CD4-positive, alpha-beta T cell treated with Interleukin-21 for 1 hour (primary cell): ENCODE measurements at places on chromosomes 3 and 15.

GRCh38 chr15:82398785-82399184 is 30.8 kb upstream of the GOLGA6L9 start:
- DNase-seq: no peak

DNA sequence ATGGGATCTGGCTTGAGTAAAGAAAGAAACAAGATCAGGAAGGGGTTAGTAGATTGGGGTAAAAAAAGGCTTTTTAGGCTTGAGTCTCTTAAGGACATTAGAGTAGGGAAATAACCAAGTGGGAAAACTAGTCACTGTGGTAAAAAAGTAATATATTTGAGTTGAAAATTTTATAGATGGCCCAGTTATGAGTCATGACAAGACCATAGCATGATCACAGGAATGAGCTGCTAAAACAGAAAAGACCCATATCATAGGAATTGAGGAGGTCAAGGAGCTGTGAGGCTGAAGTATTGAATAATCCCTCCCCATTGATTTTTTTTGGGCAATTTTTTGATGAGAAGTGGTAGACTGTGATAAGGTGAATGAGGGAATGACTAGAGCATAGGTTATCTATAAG is 69.2 kb upstream of the TBC1D5 start:
- no peak for DNase-seq

DNA sequence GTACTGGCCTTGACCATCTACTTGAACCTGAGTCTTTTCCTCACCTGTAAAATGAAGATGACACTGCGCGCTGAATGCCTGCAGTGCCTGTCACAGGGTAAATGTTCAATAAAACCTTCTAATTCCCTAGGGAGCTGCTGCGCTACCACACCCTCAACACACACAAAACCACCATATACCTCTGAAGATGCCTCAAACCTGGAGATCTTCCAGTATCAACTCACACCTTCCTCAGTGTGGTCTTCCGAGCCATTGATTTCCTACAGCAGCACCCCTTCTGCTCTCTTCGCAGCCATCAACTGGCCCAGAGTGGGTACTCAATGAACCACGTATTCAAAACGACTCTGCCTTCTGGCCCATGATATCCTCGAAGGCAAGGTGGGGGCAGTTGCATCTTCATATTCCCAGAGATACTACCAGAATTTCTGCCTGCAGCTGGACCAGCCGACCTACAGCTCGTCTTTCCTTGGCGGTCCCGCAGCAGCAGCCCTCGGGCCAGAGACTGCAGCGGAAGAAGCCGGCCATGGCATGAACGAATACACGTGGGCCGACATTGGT is 695 bp downstream of the RPL32 start:
- DNase-seq: no peak

- no peak for DNase-seq
Measured at GRCh38 chr3:122076491-122077292, 21.5 kb downstream of the CD86 start.

DNA sequence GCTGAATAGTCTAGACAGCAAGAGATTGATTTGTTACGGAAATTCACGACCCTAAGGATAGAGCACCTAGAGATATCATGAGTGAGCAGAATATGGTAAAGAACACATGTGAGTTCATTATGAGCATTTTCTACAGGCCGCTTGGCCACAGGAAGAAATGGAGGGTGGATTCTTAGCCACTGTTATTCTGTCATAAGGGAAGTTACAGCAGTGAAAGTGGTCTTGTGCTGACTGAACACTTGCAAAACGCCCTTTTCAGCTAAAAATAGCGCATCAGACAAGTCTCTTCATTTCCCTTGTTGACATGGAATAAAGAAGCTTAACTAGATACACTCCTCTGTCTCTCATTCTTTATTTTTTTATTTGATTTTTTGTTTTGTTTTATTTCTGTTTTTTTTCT is 19.8 kb downstream of the DGKG start:
- no peak for DNase-seq

GRCh38 chr15:42344763-42345162 is 14.5 kb upstream of the CAPN3 start:
- no peak for DNase-seq

- no peak for DNase-seq
Measured at GRCh38 chr3:121514496-121514895, 31.3 kb downstream of the POLQ start.

GRCh38 chr3:32872487-32873382 is 54.9 kb downstream of the TRIM71 start:
- DNase-seq: no peak

- DNase-seq: no peak
Measured at GRCh38 chr3:85007195-85008094, 48.7 kb downstream of the CADM2 start.

GRCh38 chr3:39028546-39028945 is 23.2 kb downstream of the SCN11A start:
- DNase-seq: no peak

DNA sequence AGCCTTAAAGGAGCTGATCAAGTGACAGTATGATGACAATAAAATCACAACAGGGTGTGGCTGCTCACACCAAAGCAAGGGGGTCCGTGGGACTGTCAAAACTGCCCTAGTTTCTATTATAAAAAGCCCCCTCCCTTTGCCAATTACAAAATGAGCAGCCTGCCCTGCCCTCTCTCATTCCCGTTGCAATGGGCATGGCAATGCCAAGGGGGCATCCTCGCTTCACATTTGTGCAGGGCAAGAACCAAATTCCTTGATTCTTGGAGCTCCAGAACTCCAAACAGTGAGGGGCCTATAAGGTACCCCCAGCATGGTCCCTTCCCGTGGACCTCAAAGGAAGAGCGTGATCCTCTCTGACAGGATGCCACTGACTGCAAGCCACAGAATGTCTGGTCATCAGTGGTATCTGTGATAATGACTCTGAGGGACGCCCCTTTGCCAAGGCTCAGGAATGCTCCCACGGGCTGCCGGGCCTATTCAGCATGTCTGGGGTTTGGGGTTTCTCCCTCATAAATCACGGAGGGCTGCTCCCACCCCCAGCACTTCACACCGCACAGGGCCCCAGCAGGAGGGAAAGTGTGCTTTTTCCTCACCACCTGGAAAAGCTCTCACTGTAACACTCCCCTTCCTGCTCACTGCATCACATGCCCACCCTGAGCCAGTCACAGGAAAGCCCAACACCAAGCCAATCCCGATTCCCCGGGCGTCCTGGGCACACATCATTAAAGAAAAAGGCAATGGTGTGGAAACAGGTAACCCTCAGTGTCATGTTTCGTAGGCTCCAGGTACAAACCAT is 105.1 kb upstream of the TRPM1 start:
- no peak for DNase-seq

- no peak for DNase-seq
Measured at GRCh38 chr3:53154881-53155285, 6.1 kb upstream of the PRKCD start.

DNA sequence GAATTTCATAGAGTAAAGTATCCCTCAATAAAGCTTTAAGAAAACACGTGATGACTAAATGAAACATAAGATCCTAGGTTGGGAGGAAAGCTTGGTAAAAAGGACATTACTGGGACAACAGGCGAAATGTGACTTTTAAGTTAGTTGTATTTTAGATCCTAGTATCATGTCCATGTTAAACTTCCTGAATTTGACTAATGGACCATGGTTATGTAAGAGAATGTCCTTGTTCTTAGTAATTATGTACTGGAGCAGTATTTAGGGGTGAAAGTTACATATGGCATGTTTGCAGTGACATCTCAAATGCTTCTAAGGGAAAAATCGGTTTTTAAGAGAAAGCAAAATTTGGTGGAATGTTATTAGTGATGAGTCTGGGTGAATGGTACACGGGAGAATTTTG is 69.6 kb downstream of the IQSEC1 start:
- DNase-seq: no peak

DNA sequence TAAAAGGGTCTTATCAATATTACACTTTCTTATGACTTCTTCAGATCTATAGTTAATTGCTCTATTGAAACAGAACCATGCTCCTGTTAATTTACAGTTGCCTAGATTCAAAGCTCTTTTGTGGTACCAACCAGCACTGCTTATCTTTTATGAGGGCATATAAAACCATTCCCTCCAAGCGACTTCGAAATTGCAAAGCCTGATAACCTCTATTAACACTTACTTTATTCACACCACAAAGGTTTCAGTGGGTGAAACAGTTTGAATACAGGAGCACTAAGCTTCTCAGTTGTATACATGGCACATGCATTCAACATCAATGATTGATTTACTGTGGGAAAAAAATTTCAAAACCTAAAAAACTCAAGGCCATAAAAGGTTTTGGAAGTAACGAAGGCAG is 74.9 kb upstream of the PPIB start:
- DNase-seq: no peak

GRCh38 chr3:6522191-6522590 is 338.7 kb upstream of the GRM7 start:
- no peak for DNase-seq

- no peak for DNase-seq
Measured at GRCh38 chr3:168951368-168951767, 712.1 kb downstream of the MECOM start.

DNA sequence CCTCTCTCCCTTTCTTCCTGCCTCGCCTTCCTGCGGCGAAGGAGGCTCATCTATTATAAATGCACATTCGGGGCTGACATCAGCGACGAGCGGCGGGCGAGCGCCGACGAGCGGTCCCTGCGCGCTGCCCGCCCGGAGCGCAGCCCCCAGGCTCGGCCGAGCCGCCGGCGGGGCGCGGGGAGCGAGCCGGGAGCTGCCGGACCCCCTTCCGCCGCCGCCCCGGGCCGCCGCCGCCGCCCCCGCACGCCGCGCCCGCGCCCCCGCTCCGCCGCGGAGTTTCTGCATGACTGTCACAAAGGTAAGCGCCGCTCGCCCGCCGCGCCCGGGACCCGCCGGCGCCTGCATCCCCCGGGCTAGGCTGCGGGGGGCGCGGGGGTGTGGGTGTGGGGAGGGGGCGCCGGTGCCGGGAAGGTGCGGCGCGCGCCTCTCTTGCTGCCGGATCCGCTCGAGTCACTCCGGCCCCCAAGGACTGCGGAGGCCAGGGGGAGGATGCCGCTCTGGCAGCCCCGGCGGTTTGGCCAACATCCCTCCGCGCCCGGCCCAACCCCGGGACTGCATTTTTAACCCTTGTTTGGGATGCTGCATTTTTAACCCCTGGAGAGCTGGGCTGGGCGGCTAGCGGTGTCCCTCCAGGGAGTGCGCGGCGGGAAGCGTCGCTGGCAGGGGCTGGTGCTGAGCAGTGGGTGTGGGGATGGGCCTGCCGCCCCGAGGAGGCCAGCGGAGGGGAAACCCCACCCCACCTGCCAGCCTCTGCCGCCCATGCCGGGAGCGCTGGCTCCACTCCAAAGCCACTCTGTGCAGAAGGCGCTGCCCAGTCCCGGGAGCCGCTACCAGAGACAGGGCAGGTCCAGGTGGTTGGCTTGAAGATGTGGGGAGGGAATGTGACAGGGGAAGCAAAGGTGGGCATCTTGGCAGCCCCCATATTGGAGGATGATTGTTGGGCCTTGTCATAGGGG is at the start of gene CORO2B:
TSS of gene CORO2B (plus strand) at position 14 of the 956 bp plus-strand sequence. CDS start at position 284, 270 bp downstream.
- DNase-seq: no peak
